T1000 (cell line): ENCODE measurements at places on chromosomes 3 and 15.

GRCh38 chr3:57234613-57235575, 7.4 kb downstream of the APPL1 start:
- DNase-seq: no peak

DNA sequence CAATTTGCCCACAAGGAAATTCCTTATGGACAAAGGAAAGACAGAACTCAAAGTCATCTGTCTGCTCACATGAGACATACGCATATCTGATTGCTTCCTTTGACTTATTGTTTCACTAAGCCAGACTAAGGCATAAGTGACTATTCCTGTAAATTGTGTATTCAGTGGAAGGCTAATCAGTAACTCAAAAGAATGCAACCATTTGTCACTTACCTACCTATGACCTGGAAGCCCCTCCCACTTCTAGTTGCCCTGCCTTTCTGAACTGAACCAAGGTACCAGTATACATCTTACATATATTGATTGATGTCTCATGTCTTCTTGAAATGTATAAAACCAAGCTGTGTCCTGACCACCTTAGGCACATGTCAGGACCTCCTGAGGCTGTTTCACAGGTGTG, 53.5 kb upstream of the PROK2 start:
- DNase-seq: no peak

- no peak for DNase-seq
Measured at GRCh38 chr15:101372960-101373525, 78.0 kb upstream of the SNRPA1 start.

- DNase-seq: no peak
Measured at GRCh38 chr3:94593526-94594150, 530.8 kb downstream of the NSUN3 start.

GRCh38 chr3:195403841-195404408, 38.9 kb downstream of the ACAP2 start:
- no peak for DNase-seq

DNA sequence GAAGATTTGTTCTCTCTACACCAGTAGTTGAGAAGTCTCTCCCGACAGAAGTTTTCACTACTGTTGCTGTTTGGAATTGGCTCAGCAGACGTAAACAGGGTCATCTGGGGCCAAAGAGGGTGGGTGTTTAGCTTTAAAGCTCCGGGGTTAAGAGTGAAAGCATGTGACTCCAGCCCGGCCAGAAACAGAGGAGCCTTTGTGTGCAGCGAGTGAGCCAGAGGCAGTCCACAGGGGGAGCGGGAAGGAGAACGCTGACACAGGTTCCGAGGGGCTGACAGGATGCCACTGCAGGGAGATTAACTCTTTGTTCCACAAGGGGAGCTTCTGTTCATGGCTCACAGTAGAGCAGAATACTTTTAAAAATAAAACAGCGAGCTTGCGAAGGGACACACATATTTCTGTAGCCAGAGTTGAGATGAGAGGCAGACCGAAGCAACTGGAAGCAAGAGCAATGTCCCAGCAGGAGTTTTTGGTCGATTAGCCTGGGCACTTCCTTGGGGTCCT, 26.9 kb downstream of the BMF start:
- DNase-seq: peak; percentile 29

DNA sequence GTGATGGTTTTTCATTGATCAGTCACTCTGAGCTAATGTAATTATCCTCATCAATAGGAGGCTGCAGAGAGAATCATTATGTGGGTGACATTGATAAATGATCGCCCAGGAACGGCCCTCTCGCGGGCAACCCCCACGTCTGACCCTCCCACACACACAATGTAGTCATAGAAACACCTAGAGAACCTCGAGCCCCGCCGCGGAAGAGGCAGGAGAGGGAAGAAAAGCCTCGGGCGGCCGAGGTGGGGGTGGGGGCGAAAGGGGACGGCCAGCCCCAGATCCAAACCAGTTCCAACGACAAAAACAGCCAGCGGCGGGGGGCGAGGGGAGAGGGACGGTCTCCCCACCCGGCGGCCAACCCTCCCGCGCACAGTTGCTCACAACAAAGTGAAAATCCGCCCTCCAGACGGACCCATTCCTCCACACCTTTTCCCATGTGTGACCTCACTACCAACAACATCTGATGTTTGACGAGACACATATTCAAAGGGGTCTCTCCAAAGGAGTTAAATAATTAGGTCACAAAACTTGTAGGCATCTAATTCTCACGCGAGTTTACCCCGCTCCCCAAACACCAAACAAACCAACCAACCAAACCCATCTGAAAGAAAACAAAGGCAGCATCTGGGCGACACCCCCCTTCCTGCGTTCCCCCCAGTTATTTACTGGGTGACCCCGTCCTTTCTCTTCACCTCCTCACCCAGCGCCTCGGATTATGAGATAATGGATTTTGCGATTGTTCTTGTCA, 213.0 kb downstream of the MEIS2 start:
- DNase-seq: no peak
